LHCN-M2 (cell line): ENCODE measurements at places on chromosomes 12 and 14. TPM values are rescaled to one million over a fixed set of nuclear protein-coding genes. Genes with fewer than 3 reads are reported as not detected.

The SRP54 gene
- total RNA-seq = 75.8 and 81.1 TPM in 2 replicates

The PTPN21 gene
- 14.7 and 15.8 TPM in 2 replicates for total RNA-seq

The COX8C gene
- total RNA-seq = not detected in 2 replicates

The MUCL1 gene
- total RNA-seq = not detected in 2 replicates

The ENDOU gene
- 0.51 and 0.63 TPM in 2 replicates for total RNA-seq

The SCNN1A gene
- 0.32 and 0.69 TPM in 2 replicates for total RNA-seq

The PLD4 gene
- total RNA-seq = not detected in 2 replicates

The HOXC6 gene
- 5.3 and 5.6 TPM in 2 replicates for total RNA-seq

DNA sequence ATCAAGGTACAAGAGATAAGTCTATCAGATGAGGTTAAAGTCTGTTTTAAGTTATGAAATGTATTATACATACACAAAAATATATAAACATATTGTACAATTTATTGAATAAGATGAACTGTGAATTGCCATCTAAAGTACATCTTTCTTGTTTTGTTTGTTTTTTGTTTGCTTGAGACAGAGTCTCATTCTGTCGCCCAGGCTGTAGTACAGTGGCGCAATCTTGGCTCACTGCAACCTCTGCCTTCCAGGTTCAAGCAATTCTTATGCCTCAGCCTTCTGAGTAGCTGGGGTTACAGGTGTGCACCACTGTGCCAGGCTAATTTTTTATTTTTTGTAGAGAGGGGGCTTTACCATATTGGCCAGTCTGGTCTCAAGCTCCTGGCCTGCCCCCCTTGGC, 10.0 kb upstream of the PPP4R3A start:
- no peak for DNase-seq

DNA sequence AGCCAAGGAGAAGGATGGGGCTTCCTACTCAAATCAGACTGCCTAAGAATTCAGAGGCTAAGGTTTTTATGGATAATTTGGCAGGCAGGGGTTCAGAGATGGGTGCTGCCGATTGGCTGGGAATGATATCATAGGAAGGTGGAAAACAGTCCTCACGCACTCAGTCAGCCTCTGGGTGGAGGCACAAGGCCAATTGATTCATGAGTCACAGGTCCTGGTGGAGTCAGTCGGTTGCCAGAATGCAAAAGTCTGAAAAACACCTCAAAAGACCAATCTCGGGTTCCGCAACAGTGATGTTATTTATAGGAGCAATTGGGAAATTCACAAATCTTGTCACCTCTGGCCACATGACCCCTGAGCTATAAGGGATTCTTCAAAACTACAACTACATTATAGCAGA, 105.5 kb downstream of the GXYLT1 start:
- DNase-seq = peak; percentile 29

- DNase-seq = peak; percentile 32
These were observed 82.6 kb downstream of the LRRC74A start for GRCh38 chr14:76908834-76909233.

- no peak for DNase-seq
These were observed 64.7 kb downstream of the ZNF641 start for GRCh38 chr12:48285751-48286650.

DNA sequence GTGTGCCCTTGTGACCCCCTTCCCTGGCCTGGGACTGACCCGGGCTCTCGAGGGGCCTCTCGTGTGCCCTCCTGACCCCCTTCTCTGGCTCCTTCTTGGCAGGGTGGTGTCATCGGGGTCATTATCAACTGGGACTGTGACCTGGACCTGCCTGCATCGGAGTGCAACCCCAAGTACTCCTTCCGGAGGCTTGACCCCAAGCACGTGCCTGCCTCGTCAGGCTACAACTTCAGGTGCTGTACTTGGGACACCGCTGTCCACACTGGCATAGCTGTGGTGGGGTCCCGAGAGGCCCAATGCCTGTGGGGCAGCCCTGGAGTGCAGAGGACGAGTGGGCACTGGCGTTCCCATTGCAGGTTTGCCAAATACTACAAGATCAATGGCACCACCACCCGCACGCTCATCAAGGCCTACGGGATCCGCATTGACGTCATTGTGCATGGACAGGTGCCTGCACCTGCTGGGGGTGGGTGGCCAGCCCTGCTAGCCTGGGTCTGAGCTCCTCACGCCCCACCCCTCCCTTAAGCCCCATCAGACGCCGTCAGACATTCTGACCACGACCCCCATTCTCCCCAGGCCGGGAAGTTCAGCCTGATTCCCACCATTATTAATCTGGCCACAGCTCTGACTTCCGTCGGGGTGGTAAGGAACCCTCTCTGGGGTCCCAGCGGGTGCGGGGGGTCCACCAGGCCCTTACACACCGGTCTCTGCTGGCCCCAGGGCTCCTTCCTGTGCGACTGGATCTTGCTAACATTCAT, 2.5 kb downstream of the P2RX2 start:
- no peak for DNase-seq

DNA sequence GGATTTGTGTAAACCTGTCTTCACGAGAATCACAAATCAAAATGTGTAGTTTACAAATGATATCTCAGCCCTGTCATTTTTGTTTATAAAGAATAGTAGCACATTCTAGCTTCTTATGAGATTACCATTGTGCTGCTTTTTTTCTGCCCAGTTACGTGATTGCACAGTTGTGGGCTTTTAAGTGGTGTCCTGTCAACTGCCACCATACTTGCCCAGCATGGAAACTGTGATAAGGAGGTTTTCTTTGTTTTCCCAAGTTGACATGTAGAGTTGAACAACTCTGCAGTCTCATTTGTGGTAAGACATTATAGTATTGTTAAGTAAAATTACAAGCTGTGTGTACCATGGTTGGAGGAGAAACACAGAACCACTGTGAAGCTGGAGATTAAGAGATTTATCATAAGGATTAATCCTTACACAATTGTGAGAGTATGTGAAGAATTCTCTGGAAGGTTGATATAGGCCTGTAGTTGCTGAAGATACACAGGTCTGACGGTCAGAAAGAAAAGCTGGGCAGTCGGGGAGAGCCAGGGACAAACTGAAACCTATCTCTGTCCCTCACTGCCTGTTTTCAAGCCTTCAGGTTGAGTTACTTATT, 12.2 kb downstream of the CHURC1 start:
- no peak for DNase-seq

GRCh38 chr12:106280106-106280505, 22.4 kb upstream of the TCP11L2 start:
- no peak for DNase-seq

GRCh38 chr12:96880220-96880619, 26.8 kb upstream of the NEDD1 start:
- DNase-seq = no peak

GRCh38 chr12:119673634-119674033, 5.7 kb downstream of the PRKAB1 start:
- no peak for DNase-seq

DNA sequence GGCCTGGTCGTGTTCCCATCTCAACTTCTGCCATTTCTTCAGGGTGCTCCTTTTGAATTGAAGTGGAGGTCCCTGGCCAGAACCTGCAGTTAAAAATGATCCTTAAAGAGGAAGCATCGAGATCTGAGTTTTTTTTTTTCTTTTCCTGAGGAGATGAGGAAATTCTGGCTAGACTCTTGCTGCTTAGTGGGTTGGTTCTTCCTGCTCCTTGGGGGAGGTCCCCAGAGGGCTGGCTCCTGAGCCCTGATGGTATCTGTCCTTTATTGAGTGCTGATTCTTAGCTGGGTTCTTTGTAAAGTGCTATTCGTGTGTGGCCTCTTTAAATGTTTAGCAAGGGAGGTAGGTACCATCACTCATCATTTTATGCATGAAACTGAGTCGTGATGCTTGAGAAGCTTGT, 11.7 kb downstream of the PELI2 start:
- no peak for DNase-seq

DNA sequence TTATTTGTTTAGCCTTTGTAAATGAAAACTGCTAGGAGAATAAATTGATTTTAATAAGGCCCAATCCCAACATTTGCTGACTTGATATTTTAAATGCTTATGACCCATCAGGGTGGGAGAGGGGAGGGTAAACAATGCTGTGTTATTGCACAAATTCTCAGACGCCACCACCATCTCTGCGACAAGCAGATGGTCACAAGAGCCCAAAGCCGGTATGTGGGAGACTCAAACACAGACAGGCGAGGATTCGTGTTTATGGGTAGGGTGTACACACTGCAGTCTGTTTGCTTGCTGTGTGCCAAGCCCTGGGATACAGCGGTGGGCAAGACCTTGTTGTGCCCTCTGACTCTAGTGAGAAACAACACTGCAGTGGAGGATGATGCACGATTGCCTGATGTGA, 39.2 kb upstream of the PWP1 start:
- DNase-seq = no peak

GRCh38 chr14:59481871-59482540, 2.2 kb downstream of the L3HYPDH start:
- DNase-seq = peak; percentile 75

DNA sequence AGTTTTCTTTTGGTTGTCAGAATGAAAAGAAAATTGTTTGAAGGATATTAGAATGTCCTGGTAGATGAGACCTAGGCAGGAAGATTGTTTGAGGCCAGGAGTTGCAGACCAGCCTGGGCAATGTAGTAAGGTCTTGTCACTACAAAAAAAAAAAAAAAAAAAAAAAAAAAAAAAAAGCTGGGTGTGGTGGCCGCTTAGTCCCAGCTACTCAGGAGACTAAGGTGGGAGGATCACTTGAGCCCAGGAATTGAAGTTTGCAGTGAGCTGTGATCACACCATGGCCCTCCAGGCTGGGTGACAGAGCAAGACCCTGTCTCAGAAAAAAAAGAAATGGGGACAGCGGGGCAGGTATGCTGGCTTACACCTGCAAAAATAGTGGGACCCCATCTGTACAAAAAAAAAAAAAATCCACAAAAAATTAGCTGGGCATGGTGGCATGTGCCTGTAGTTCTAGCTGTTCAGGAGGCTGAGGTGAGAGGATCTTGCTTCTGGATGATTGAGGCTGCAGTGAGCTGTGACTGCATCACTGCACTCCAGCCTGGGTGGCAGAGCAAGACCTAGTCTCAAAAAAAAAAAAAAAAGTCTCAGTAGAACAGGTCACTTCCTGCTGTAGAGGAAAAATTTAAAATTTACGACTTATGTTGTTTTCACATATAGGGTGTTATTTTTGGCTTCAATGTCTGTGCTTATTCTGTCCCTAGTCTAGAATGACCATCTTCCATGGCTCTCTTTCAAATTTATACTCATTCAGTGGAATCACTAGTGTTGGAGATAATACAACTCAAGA, 70.7 kb downstream of the PPHLN1 start:
- no peak for DNase-seq

- no peak for DNase-seq
These were observed 33.4 kb downstream of the ACADS start for GRCh38 chr12:120758798-120759590.

- DNase-seq = peak; percentile 34
These were observed 708.5 kb downstream of the C12orf50 start for GRCh38 chr12:87320724-87321123.

- no peak for DNase-seq
These were observed 81.6 kb upstream of the FAR2 start for GRCh38 chr12:29067430-29067829.

DNA sequence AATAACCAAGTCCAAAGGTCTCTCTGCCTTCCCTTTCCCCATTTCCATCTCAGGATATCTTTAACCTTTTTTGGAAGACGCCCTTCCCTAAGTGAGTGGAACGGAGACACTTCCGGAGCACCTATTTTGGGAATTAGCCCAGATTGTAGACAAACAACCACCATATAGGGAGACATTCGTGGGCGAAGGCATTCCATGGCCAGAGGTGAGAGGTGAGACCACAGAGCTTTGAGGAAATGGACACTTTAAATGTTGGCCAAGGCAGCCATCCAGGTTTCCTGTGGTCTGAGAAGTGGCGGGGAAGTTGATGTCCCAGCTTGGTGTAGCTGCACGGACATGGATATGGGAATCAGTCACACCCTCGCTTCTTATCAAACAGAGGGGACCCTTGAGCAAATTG, 69.4 kb upstream of the BDKRB2 start:
- no peak for DNase-seq

GRCh38 chr12:100584256-100584655, 10.8 kb downstream of the GAS2L3 start:
- DNase-seq = no peak
